ENCODE measurements at places on chromosomes 2 and 18. TPM values are rescaled to one million over a fixed set of nuclear protein-coding genes. Genes with fewer than 3 reads are reported as not detected.
A peak's percentile ranks its signal among the peaks of the same experiment; 100 is the strongest.

DUSP2 gene
- 2.2 TPM for polyA plus RNA-seq

LRATD1 gene
- polyA plus RNA-seq, result 0.11 TPM

DNA sequence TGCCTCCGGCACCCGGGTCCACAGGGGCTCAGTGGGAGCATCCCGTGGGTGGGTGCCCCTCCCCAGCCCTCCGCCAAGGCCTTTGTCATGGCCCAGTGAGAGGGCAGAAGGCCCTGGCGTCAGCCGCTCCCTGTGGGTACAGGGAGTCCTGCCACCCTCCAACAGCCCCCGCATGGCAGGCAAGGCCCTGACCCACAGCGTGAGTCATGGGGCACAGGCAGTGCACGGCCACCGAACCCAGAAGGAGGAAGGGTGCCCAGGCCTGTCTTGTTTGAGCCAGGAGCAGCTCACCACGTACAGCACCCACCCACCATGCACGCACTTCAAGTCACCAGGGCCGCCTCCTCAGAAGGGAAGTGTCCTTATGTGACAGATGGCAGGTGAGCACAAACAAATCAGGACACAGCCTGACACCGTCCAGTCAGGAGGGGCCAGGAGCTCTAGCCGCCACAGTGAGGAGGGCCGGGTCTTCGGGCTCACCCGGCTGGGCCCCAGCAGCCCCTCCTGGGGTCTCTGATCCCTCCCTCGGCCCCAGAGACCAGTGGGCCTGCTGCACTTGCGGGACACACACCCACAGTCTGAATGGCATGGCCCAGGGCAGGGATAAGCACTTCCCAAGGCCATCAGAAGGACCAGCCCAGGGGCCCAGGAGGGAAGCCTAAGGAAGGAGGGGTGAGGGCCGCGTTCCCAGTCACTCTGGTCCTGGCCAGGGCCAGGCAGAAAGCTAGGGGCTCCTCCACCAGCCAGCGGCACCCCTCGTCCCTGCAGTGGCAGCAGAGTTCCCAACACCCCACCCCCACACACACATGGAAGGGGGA is 25.8 kb downstream of the BIN1 start:
- no peak for DNase-seq

GRCh38 chr2:86283411-86284030 is 53.9 kb downstream of the REEP1 start:
- no peak for DNase-seq

DNA sequence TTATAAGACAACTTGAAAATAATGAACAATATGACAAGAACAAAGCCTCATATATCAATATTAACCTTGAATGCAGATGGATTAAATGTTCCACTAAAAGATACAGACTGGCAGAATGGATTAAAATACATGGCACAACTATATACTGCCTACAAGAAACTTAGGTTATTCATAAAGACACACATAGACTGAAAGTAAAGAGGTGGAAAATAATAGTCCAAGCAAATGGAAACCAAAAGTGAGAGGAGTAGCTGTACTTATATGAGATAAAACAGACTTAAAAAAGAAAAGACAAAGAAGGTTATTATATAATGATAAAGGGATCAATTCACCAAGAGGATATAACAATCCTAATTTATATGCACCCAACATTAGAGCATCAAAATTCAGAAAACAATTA is 18.2 kb downstream of the LMAN1 start:
- DNase-seq, result no peak

DNA sequence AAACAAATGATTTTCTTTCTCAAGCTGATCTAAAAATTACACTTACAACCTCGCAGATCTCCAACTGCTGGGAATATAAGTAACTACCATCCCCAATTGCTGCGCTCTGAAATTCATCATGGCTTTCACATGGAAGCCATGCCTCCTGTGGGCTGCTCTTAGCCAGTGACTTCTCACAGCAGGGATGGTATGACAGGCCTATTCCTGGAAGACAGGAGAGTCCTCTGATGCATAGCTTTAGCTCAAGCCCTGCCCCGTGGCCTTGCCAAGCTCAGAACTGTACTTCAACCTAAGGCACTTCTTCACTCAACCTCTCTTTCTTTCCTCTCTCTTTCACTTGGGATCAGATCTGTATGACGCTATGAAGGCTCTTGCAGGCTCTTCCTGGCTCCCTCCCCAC is 12.6 kb upstream of the ELAC1 start:
- DNase-seq, result no peak

GRCh38 chr2:227462972-227463931 is 8.7 kb upstream of the AGFG1 start:
- no peak for DNase-seq

DNA sequence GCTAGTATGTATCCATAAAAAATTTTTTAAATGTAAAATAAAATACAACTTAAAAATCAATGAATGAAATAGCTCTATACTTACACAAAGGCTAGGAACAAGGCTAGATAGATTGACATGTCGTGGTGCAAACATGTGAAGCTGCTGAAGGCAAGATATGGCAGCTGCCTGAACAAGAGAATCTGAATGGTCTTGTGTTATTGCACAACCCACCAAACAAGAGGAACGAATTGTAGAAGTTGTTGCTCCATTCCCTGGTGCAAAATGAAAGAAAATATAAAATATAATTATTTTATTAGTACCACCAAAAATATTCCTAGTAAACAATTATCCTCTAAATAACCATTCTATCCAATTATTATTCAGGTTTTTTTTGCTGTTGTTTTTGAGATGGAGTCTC is 46.4 kb downstream of the HEATR5B start:
- DNase-seq, result no peak

GRCh38 chr2:2731816-2732284 is 400.8 kb upstream of the MYT1L start:
- no peak for DNase-seq

GRCh38 chr2:8138923-8139667 is 542.8 kb upstream of the ID2 start:
- DNase-seq, result no peak

GRCh38 chr2:177520324-177520723 is 127.8 kb downstream of the AGPS start:
- DNase-seq, result no peak

SERPINB3 gene
- not detected for polyA plus RNA-seq

CPO gene
- polyA plus RNA-seq, result not detected

KRTCAP3 gene
- 0.47 TPM for polyA plus RNA-seq

FKBP1B gene
- polyA plus RNA-seq, result 13.5 TPM

GRCh38 chr18:39419315-39419714 is 1853.7 kb upstream of the CELF4 start:
- no peak for DNase-seq

GRCh38 chr2:174477759-174478158 is 9.1 kb downstream of the GPR155 start:
- no peak for DNase-seq

- DNase-seq, result peak; percentile 83
Measured at GRCh38 chr2:207311316-207312005, 145.7 kb upstream of the KLF7 start.

NPAS2 gene
- polyA plus RNA-seq, result 12.8 TPM

DNA sequence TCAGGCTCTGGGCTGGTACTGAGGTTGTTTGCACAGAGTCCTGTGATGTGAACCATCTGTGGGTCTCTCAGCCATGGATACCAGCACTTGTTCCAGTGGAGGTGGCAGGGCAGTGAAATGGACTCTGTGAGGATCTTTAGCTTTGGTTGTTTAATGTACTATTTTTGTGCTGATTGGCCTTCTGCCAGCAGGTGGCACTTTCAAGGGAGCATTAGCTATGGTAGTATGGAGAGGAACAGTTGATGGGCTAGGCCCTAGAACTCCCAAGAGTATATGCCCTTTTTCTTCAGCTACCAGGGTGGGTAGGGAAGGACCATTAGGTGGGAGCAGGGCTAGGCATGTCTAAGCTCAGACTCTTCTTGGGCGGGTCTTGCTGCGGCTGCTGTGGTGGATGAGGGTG is 257.0 kb upstream of the GYPC start:
- no peak for DNase-seq

GRCh38 chr2:10932345-10933151 is 20.8 kb downstream of the KCNF1 start:
- DNase-seq, result no peak

DNA sequence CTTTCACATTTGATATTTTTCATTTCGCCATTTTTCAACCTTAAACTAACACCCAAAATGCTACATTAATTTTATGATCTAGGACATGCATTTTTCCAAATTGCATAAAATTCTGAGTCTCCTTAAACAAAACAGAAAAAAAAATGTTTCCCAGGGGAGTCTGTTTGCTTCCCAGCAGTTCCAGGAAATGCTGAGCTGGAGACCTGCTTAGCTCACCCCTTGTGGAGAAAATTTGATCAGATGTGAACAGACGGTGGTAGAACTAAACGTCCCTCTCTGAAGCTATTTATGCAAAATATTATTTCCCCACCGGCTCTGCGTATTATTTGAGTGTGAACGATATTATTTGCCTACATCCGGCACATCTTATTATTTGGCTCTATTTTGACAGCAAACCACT is 74.9 kb upstream of the AGAP1 start:
- DNase-seq, result no peak

LIPG gene
- polyA plus RNA-seq, result 0.25 TPM

- DNase-seq, result peak; percentile 8
Measured at GRCh38 chr2:10993001-10993481, 81.3 kb downstream of the KCNF1 start.

- DNase-seq, result no peak
Measured at GRCh38 chr2:159961451-159961850, 101.0 kb downstream of the PLA2R1 start.

GRCh38 chr2:49416252-49416651 is 261.9 kb upstream of the FSHR start:
- no peak for DNase-seq

GRCh38 chr2:234963773-234964615 is 12.2 kb downstream of the SH3BP4 start:
- no peak for DNase-seq

DNA sequence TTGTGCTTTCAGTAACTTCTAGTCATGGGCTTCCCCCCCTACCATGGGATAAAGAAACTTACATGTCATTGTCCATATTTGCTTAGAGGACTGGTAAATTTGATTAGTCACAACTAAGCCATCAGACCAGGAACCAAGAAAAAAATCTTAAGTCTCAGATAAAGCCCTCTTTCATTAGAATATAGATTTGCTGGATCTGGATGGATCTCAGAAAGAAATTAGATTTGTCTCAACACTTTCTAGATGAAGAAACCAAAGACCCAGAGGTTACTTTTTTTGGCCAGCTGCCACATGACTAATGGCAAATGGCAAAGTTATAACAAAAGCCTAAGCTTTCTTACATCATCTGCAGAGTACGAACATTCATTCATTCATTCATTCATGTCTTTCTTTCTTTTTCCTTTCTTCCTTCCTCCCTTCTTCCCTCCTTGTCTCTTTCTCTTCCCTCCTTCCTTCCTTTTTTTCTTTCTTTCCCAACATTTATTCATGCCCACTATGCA is 60.2 kb downstream of the CDCA7 start:
- no peak for DNase-seq

DNA sequence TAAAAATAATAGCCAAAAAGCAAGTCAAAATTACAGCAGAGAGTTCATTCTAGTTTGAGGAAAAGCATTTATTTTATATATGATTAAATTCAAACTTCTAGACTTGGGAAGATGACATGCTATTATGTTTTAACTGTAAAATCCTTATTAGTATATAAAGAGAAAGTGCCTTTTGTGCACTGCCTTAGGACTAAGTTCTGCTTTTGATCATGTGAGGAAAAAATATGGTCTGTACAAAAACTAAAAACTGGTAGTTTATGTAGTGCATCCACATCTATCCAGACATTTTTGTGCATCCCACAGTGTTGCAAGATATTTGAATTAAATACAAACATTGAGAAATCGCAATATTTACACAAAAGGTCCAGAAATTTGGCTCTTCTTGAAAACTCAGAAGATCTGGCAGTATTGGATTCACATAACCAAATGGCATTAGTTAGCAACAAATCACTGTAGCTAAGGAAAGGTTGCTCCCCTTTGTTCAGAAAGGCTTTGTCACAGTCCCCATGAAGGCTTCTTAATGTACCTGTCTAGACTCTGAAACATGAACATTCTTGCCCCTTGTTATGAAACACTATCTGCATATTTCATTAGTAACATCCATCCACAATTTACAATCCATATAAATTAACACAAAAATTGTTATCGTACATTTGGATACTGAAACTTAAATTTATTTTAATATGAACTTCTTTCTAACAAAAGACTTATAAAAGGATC is 2.2 kb downstream of the MMADHC start:
- no peak for DNase-seq

HS1BP3 gene
- 13.6 TPM for polyA plus RNA-seq

- no peak for DNase-seq
Measured at GRCh38 chr2:148903294-148903693, 28.3 kb downstream of the KIF5C start.

Data from BJ (cell line).